Prostate gland (tissue), 2 donors: ENCODE measurements at places on chromosomes 7 and 10. TPM values are rescaled to one million over a fixed set of nuclear protein-coding genes. Genes with fewer than 3 reads are reported as not detected.

The GJD4 gene
- total RNA-seq = 1.1 TPM

GRCh38 chr7:70500261-70500660 lies 631.7 kb upstream of the GALNT17 start:
- no peak for DNase-seq

The POT1 gene
- 16.9 TPM for total RNA-seq

DNA sequence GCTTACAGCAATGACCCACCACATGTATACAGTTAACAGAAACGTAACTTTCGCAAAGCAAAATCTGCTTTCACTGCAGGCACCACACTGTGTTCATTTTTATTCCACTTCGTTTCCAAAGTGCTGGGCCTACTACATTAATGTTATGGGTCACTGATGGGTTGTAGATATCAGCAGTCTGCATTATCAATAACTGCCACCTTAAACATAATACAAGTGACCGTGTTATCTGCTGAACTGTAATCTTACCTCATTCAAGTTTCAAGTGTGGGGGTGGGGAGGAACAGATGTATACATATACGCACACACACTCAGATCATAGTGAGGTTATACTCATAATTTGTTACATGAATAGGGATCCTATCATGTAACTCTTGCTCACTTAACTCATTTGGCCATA lies 21.1 kb downstream of the RNF32 start:
- no peak for DNase-seq

- DNase-seq = no peak
Observed at GRCh38 chr10:5599613-5600520, 66.5 kb downstream of the ASB13 start.

GRCh38 chr10:125064681-125065492 lies 95.5 kb downstream of the CTBP2 start:
- peak; percentile 79 for DNase-seq

- no peak for DNase-seq
Observed at GRCh38 chr7:87216701-87217508, 2.6 kb downstream of the TMEM243 start.

- no peak for DNase-seq
Observed at GRCh38 chr7:49255054-49255453, 330.7 kb downstream of the CDC14C start.

GRCh38 chr7:610141-610530 lies 90.5 kb upstream of the PDGFA start:
- DNase-seq = no peak
